ENCODE measurements at places on chromosomes 6 and 20. TPM values are rescaled to one million over a fixed set of nuclear protein-coding genes. Genes with fewer than 3 reads are reported as not detected.

The DUSP15 gene
- total RNA-seq, result not detected

The RPS6KA2 gene
- 74.6 TPM for total RNA-seq

The LINC00237 gene
- total RNA-seq, result not detected

The TPX2 gene
- total RNA-seq, result 104 TPM

The MTFR2 gene
- total RNA-seq, result 8.1 TPM

The CLDN20 gene
- total RNA-seq, result not detected

The HFE gene
- total RNA-seq, result 21.1 TPM

The CRISP3 gene
- total RNA-seq, result not detected

The TRIM10 gene
- not detected for total RNA-seq

The SLC32A1 gene
- not detected for total RNA-seq

The BTN2A1 gene
- total RNA-seq, result 12.8 TPM
